ENCODE measurements at places on chromosomes 6 and 20. TPM values are rescaled to one million over a fixed set of nuclear protein-coding genes. Genes with fewer than 3 reads are reported as not detected.

Gene CRISP2
- not detected for total RNA-seq

Gene BNIP5
- total RNA-seq = not detected

Gene LST1
- not detected for total RNA-seq

Gene TUBB2B
- total RNA-seq = 5.1 TPM

Gene CFAP61
- 0.26 TPM for total RNA-seq

Gene FAXC
- 0.51 TPM for total RNA-seq

Gene ZNF292
- 22.6 TPM for total RNA-seq

Gene THBS2
- total RNA-seq = 269 TPM

Gene NUS1
- total RNA-seq = 15.4 TPM

Gene C20orf144
- total RNA-seq = under 0.01 TPM

Gene FAM162B
- 13.1 TPM for total RNA-seq

Gene LY6G6C
- not detected for total RNA-seq

Gene STX11
- 0.26 TPM for total RNA-seq

Gene SPATS1
- under 0.01 TPM for total RNA-seq

Gene LAMP5
- 2.6 TPM for total RNA-seq

Gene LSM14B
- 46.7 TPM for total RNA-seq

Gene EPPIN
- not detected for total RNA-seq

Gene USP49
- total RNA-seq = 1.8 TPM

Gene SHLD1
- total RNA-seq = 3.3 TPM

- DNase-seq = no peak
These were observed 50.6 kb downstream of the SOD2 start for GRCh38 chr6:159642481-159642880.

- no peak for DNase-seq
These were observed 95.2 kb upstream of the FLRT3 start for GRCh38 chr20:14432597-14432996.

GRCh38 chr6:26197933-26198721 lies 110.9 kb downstream of the HFE start:
- peak; percentile 36 for DNase-seq

DNA sequence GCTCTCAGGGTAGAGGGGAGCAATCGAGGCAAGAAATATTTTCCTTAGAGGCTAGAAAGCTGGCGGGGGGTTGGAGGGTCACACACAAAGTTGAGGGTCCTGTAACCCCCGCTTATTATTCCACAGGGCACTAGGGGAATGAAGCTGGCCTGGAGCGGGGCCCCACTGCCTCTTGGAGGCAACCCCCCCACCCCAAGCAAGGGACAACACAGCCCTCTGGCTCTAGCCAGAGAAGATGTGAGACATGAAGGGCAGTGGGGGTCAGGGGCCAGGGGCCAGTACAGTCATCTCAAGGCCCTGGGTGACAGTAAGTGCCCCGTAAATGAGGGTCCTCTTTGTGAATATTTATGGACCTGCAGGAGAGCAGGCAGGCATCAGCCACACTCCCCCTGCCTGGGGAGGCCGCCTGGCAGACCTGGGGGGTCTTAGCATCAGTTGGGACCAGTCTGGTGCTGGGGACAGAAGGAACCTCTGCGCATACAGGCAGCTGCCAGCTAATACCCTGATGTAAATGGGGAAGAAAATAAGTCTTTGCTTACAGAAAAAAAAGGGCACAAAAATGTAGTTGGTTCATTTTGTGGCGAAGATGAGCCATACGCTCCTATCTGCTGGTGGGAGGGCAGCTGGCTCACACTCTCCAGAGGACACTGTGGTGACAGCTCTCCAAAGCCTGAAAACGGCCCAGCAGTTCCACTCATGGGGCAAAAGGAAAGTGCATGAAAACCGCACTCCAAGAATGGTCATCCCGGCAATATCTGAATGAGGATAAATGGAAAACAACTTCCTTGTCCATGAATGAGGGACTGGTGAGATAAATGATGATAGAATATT lies 21.9 kb downstream of the SPATA2 start:
- DNase-seq = no peak

- DNase-seq = no peak
These were observed at the start of gene HDGFL1 for GRCh38 chr6:22569281-22570184. Gene HDGFL1, plus strand, starts transcription at chr6:22569566. Its CDS starts 10 bp downstream, at chr6:22569576.

GRCh38 chr20:3045042-3045815 lies 623 bp upstream of the MRPS26 start:
- DNase-seq = peak; percentile 76

GRCh38 chr6:70933853-70934252 lies 23.0 kb downstream of the B3GAT2 start:
- no peak for DNase-seq

GRCh38 chr6:105452924-105453756 lies 50.3 kb upstream of the PREP start:
- no peak for DNase-seq

- DNase-seq = no peak
These were observed 9.9 kb downstream of the CCDC167 start for GRCh38 chr6:37489697-37490336.

DNA sequence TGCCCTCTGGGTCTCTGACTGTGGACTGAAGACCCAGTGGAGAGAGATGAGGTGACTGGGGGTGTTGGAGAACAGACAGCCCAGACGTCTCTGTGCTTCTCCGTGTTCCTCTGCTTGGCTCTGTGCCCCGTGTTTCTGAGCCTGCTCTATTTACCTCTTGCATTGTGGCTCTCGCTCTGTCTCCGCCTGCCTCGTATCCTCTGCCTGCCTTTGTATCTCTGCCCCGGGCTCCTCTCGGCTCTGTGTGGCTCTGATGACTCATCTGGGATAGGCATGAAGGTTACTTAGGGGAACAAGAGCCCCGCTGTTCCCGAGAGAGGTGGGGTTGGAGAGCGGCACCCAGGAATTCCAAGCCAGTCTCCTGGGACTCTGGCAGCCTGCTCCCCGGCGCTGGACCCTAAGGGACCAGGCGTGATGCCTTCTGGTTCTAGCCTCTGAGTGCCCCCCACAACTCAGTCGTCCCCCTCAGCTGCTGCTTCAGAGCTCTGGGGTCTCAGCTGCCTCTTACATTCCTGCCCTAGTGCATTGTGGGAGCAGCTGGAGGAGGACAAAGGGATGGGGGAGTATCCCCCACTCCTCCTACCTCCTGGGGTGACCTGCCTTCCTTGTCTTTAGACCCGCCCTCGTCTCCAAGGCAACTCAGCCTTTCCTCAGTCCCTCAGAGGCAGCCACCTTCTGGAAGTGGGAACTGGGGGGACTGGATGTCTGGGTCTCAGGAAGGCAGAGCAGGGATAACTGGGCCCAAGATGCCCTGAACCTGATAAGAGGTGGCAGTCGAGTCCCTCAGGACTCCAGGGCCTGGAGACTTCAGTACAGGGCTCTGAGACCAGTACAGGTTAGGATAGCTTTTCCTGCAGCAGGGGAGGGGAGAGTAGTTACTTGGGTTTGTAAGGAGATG lies 1.9 kb downstream of the DDR1 start:
- peak; percentile 52 for DNase-seq

- no peak for DNase-seq
These were observed 61.7 kb upstream of the ARHGAP18 start for GRCh38 chr6:129771678-129772077.

DNA sequence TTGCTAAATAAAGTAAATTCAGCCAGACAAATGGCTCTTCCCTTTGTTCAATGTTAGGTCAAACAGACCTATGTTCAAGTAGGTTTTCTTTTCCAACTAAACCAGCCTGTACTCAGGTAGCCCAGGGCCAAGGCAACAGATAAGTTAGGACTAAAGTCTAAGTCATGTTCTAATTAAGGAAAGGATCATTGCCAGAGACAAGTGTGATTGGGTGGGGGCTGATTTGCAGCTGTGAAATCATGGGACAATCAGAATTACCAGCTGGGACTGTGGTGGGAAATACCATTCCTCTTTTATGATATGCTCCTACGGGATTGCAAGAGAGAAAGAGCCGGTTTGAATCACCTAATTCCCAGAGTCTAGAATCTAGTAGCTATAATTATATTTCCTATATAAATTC lies 4.2 kb upstream of the FBXO30 start:
- no peak for DNase-seq

GRCh38 chr6:51094271-51094670 lies 275.6 kb downstream of the TFAP2B start:
- no peak for DNase-seq

GRCh38 chr6:25053875-25054371 lies 118.2 kb upstream of the RIPOR2 start:
- DNase-seq = peak; percentile 90

DNA sequence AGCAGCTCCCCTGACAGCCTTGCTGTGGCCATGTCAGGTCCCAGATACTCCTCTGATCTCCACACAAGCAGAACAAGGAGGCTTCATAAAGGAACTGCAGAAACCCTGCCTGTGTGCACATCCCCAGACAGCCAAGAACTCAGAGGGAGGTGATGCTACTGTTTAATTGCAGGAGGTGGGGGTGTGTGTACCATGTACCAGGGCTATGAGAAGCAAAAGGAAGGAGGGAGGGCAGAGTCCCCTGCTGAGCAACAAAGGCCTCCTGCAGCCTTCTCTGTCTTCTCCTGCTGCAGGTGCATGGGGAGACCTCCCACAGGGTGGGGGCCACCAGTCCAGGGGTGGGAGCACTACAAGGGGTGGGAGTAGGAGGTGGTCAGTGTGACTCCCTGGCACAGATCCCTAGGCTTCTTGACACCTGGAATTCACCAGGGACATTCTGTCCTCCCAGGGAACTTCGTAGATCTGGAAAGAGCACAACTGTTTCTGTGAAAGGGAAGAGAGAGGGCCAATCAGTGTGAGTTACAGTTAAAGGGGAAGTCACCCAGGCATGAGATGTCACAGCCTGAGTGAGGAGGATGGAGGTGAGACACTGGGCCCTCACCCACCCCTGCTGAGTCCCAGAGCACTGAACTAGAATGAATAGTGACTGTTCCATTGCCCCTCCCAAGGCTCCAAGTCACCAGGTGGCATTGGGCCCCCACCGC lies 2.8 kb downstream of the CST2 start:
- DNase-seq = no peak

- peak; percentile 89 for DNase-seq
These were observed 267.2 kb upstream of the ECI2 start for GRCh38 chr6:4402477-4402976.

GRCh38 chr6:145725570-145725969 lies 9.8 kb downstream of the EPM2A start:
- DNase-seq = no peak

- no peak for DNase-seq
These were observed 527.4 kb downstream of the HACE1 start for GRCh38 chr6:104332364-104332763.

DNA sequence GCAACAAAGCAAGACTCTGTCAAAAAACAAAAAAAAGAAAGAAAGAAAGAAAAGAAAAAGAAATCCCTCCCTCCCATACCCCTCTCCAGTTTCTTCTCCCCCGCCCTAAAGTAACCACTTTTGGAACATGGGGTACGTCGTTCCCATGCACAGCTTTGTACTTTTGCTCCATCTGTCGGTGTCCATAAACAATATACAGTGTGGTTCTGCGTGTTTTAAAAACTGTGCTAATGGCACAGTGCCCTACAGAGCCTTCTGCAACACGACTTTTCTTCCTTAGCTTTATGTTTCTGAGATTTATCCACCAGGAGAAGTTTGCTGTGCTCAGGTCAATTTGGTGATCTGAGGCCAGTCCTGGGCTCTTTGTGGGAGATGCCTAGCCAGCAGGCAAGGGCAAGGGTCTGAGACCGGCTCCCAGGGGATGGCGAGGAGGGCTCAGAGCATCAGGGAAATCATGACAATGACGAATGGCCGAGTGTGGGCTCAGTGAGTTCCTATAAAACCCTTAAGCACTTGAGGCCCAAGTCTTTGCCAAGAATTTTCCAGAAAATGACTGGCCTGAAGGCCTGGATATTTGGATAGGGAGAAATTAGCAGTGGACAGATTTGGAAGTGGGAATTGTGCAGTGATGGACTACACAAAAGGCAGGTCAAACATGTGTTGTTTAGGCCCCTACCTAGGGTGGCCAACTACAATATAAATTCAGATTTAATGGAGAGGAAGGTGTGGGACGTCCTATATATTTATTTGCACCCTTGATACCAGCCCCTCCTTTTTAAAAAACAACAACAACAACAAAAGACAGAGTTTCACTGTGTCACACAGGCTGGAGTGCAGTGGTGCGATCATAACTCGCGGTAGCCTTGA lies 1.9 kb upstream of the BCAS4 start:
- DNase-seq = peak; percentile 48
